A549 treated with Hydrocortisone at 1 μM for 4 hours (cell line): ENCODE measurements at places on chromosomes 6 and 20. TPM values are rescaled to one million over a fixed set of nuclear protein-coding genes. Genes with fewer than 3 reads are reported as not detected.

Gene SLC26A8
- 0.10 TPM in 1 of 5 replicates, not detected in the others for total RNA-seq

Gene ULBP2
- total RNA-seq: 3.2 to 4.0 TPM (median 3.6 TPM) in 5 replicates

Gene ZNF334
- not detected in 5 replicates for total RNA-seq

Gene MOG
- total RNA-seq: not detected in 5 replicates

Gene CST3
- 211 to 436 TPM (median 403 TPM) in 5 replicates for total RNA-seq

Gene C6orf118
- total RNA-seq: 0.13 to 0.36 TPM (median 0.15 TPM) in 5 replicates

Gene GSTA4
- 7.8 to 9.8 TPM (median 8.5 TPM) in 5 replicates for total RNA-seq

Gene LAMP5
- 0.13 TPM in 1 of 5 replicates, not detected in the others for total RNA-seq

Gene GHRH
- total RNA-seq: not detected in 5 replicates

Gene B3GALT4
- total RNA-seq: 0.56 to 1.2 TPM (median 0.95 TPM) in 5 replicates

Gene CFAP61
- 0.20 to 0.80 TPM (median 0.47 TPM) in 5 replicates for total RNA-seq

Gene MUCL3
- 0.07 to 0.15 TPM (median 0.12 TPM) in 5 replicates for total RNA-seq

Gene MEP1A
- total RNA-seq: 0.05 TPM in 1 of 5 replicates, not detected in the others

Gene CALHM5
- 0.03 to 0.09 TPM (median 0.06 TPM) in 5 replicates for total RNA-seq

Gene ETV7
- total RNA-seq: 0.09 to 0.24 TPM (median 0.15 TPM) in 3 of 5 replicates, not detected in the others

Gene ADAM33
- 0.05 to 0.17 TPM (median 0.09 TPM) in 4 of 5 replicates, not detected in the other for total RNA-seq

Gene DEFB118
- total RNA-seq: not detected in 5 replicates

Gene RBM24
- total RNA-seq: 6.1 to 7.7 TPM (median 6.4 TPM) in 5 replicates

Gene DUSP15
- 0.39 to 1.0 TPM (median 0.83 TPM) in 5 replicates for total RNA-seq

Gene GTSF1L
- not detected in 5 replicates for total RNA-seq

Gene ZNF165
- total RNA-seq: 0.74 to 1.1 TPM (median 0.86 TPM) in 5 replicates

Gene SLA2
- 0.02 to 0.20 TPM (median 0.14 TPM) in 3 of 5 replicates, not detected in the others for total RNA-seq

Gene SCUBE3
- 0.02 to 0.09 TPM (median 0.05 TPM) in 5 replicates for total RNA-seq

Gene CASS4
- total RNA-seq: 0.02 to 0.12 TPM in 2 of 5 replicates, not detected in the others

Gene PDE10A
- total RNA-seq: 22.9 to 29.3 TPM (median 26.3 TPM) in 5 replicates

Gene RPS6KA2
- 0.07 to 0.38 TPM (median 0.21 TPM) in 5 replicates for total RNA-seq

Gene CTCFL
- 0.02 TPM in 1 of 5 replicates, not detected in the others for total RNA-seq

Gene JPH2
- total RNA-seq: 4.8 to 7.7 TPM (median 6.0 TPM) in 5 replicates

Gene COL21A1
- 0.55 to 2.3 TPM (median 0.77 TPM) in 5 replicates for total RNA-seq

Gene SIRPD
- total RNA-seq: not detected in 5 replicates

Gene BMP7
- total RNA-seq: 0.38 to 1.1 TPM (median 0.53 TPM) in 5 replicates

Gene NKX2-4
- 0.05 TPM in 1 of 5 replicates, not detected in the others for total RNA-seq

Gene GRIK2
- total RNA-seq: 0.29 to 0.47 TPM (median 0.36 TPM) in 5 replicates

Gene SLPI
- total RNA-seq: 8.8 to 15.1 TPM (median 11.1 TPM) in 5 replicates

Gene APCDD1L
- total RNA-seq: 0.05 to 0.14 TPM (median 0.06 TPM) in 4 of 5 replicates, not detected in the other

Gene CAP2
- 10.0 to 14.3 TPM (median 11.5 TPM) in 5 replicates for total RNA-seq

Gene PRICKLE4
- total RNA-seq: 0.70 to 1.2 TPM (median 0.92 TPM) in 5 replicates

Gene FAM184A
- total RNA-seq: not detected in 5 replicates

Gene LAMA4
- total RNA-seq: 1.1 to 1.5 TPM (median 1.3 TPM) in 5 replicates

Gene RIOK1
- 11.1 to 15.1 TPM (median 11.4 TPM) in 5 replicates for total RNA-seq

Gene SRMS
- total RNA-seq: 0.11 to 0.15 TPM (median 0.13 TPM) in 5 replicates

Gene MICA
- total RNA-seq: 27.8 to 29.9 TPM (median 29.8 TPM) in 5 replicates

Gene FYN
- total RNA-seq: 3.1 to 8.8 TPM (median 5.1 TPM) in 5 replicates

Gene RAET1L
- total RNA-seq: 0.15 to 0.61 TPM (median 0.35 TPM) in 5 replicates

Gene TGM2
- total RNA-seq: 336 to 542 TPM (median 501 TPM) in 5 replicates

Gene HCRTR2
- not detected in 5 replicates for total RNA-seq

Gene DEFB124
- total RNA-seq: 0.38 to 1.1 TPM (median 0.76 TPM) in 3 of 5 replicates, not detected in the others

Gene COL19A1
- not detected in 5 replicates for total RNA-seq
